Cardiac fibroblast (primary cell): ENCODE measurements at places on chromosomes 1 and 21.

DNA sequence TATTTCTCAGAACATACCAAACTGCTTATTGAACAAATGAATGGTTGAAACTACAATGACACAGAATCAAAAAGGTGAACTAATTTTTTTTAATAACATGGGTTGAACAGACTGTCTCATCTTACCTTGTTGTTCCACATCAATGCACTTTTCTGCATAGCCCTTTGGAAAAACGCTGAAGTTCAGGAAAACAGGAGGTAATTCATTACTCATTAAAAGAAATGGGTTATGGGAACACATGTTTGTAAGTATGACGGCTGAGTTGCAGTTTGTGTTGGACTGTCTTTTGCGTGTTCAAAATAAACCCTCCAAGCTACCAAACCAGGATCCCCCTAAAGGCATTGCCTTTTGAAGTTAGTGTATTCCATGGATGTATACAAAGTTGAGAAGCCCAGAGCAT lies 514.9 kb upstream of the PKN2 start:
- no peak for DNase-seq

GRCh38 chr1:203565049-203565448 lies 61.6 kb upstream of the ATP2B4 start:
- DNase-seq, result no peak

DNA sequence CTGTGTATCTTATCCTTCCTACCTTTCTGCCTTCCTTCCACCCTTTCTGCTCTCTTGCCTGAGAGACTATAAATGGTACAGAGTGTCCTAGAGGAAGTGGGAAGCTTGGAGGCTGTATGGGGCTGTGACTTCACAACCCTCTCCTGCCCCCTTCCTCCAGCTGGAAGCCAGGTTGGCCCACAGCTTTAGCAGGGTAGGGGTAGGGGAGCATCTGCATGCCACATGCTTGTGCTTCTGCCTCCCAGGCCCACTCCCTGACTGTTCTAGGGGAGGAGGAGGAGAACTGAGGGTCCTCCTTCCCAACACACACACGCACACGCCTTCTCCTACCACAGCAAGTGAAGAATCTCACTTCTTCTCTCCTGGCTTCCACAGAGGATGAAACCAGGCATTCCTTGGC lies 3.9 kb upstream of the SLC27A3 start:
- no peak for DNase-seq

DNA sequence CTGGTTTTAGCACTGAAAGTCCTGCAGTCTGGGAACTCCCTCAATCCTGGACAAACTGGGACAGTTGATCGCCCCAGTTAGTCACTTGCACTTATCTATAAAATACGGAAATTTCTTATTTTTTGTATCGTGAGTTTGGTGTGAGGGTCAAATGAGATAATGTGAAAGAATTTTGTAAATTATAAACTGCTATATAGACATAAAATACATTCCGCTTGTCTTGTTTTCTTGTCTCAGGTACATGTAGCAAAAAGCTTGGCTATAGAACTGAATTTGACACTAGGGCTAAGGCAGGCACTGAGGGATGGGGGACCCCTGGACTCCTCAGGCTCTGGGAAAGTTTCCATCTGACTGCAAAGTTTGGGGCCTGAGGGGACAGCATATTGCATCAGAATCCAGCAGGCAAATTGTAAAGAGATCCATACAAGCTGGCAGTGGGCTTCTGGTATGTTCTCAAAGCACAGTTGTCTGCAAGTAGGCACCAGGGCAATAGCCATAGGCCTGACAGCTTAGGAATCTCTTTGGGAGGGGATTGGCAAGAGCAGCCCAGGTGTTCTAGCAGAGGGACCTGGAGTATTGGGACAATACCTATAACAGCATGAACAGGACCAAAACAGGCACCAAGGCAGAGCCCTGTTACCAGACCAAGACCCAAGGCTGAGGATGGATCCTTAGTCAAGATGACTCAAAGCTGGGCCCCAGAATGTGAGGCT lies 44.3 kb downstream of the S1PR1 start:
- DNase-seq, result no peak

DNA sequence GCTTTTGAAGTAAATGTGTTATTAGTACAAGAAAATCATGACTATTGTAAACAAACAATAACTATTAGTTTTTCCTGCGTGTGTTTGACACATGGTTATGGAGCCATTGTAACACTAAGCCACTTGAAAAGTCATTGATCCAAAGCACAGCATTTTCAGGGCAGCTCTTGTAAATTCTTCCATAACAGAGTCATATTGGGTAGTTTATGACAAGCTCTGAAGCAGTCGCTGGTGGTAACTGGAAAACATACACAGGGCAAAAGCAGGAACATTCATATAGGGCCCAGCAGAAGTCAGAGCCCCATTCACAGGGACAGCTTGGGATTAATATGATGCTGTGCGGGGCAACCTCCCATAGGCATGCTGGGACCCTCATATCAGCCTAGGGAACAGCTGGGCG lies 483.2 kb upstream of the PTBP2 start:
- DNase-seq, result no peak

GRCh38 chr1:65958561-65959350 lies 166.1 kb downstream of the PDE4B start:
- peak; percentile 72 for DNase-seq

DNA sequence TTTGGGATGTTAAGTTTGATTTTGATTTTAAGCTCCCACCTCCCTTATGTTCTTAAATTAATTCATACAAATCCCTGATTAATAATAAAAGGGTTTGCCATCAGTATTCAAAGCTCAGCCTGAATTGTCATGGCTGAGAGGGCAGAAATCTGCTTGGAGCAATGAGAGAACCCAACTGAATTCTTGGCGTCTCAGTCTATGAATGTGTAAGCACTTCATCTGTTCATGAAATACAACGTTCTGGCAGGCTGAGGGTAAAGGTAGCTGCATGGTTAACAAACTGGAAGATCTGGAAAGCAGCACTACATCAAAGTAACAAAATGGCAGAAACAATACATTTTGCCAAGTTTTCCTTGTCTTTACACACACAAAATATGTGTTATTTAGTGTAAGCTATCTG lies 95.3 kb downstream of the ACBD6 start:
- DNase-seq, result no peak

DNA sequence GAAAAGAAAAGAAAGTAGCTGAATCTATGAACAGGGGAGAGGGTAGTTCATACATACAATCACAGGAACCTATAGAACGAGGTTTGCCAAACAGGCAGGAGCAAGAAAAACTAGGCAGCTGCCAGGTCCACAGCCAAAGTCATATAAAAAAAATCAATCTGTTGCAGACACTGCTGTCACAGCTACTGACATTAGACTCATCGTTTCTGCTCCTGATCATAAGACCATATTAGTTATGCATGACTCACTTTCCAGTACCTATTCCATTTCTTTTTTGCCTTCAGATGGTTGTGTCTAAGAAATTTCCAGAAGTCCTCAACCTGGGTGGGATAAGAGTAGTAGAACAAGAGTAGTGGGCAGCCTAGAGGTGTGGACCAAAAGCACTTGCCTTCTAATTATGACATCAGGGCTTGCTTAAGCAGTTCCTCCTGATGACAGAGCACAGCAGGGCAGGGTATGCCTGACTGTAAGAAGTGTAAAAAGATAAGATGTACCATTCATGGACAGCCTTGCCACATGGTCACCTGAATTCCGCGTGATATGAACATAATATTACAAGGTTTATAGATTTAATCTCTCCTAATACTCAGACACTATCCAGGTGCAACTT lies 323.2 kb upstream of the SGIP1 start:
- DNase-seq, result no peak

GRCh38 chr1:244639561-244639960 lies 13.4 kb upstream of the DESI2 start:
- no peak for DNase-seq
